ENCODE measurements at places on chromosomes 5 and 9.

DNA sequence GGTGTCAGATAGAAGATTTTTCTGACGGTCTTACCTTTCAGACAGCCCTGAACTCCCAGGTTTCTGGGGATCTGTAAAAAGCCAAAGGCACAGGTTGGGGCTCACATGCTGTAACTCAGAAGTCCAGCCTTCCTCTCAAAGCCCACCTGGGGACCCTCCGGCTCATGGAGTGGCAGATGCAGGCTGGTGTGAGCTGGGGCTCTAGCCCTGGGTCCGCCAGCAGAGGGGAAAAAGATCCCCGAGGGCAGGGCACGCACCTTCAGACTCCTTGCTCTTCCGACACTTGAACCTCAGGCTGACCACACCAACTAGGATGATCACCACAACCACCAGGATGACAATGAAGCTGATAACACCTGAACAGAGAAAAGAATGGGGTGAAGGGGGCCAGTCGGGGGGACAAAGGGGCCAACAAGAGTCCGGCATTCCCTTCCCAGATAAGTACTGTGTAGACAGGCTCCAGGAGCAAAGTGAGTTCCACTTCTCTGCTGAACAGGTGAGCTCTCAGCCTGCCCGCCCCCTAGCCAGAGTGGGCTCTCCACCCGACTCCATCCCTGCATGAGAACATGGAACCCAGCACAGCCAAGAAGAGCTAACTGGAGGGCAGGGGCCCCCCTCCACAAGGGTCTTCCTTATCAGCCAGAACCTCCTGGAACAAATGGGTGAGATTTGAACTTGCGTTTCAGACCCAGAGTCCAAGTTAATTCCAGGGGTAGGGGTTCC lies 7.8 kb downstream of the ECSCR start:
- no peak for DNase-seq

DNA sequence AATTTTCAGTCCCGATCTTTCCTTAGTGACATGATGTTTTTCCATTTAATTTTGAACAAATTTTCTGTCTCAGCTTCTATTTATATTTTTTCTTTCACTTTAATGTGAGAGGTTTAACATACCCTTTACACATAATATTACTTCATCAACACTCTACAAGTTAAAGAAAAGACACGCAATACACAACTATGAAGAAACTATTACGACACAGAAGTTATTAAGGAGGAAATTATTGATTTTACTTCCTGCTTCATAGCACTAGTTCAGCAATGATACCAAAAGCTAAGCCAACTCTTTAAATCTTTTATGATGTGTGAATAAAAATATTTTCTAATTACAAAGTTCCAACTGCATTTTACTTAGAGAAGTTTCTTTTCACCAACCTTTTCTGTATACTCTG lies 432.3 kb upstream of the DAB2 start:
- DNase-seq, result no peak

DNA sequence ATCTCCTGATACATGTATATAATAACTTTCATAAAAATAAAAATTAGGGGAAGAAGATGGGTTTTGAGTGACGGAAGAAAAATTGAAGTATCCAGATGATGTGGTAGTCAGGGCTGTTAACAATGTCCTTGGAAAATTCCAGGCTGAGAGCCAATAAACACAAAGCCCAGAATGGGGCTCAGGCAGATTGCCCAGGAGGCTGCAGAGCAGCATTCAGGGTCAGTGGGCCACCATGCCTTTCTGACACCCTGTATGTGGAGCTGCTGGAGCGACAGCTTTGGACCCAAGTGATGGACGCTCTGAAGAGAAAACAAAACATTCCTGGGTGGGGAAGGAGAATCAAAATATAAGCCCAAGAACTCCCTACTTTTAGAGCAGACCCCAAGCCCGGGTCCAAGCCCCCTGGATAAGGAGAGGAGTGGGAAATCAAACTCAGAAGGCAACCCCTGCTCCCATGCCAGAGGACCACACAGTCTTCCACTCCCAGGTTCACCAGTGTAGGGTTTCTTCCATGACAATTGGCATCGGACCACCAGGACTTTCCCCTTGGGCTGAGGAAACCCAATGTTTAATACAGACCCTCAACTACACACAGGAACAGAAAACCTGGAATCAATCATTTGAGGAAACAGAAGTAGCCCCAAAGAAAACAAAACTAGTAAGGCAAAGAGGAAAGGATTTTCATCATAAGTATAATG lies 45.7 kb upstream of the SPATA31C2 start:
- no peak for DNase-seq

GRCh38 chr9:22416692-22417060 lies 29.9 kb upstream of the DMRTA1 start:
- DNase-seq, result no peak

Data from Calu3 (cell line).